ENCODE measurements at places on chromosomes 12 and 14. TPM values are rescaled to one million over a fixed set of nuclear protein-coding genes. Genes with fewer than 3 reads are reported as not detected.

DBX2 gene
- not detected for total RNA-seq

METTL3 gene
- 123 TPM for total RNA-seq

MON2 gene
- 34.0 TPM for total RNA-seq

DNA sequence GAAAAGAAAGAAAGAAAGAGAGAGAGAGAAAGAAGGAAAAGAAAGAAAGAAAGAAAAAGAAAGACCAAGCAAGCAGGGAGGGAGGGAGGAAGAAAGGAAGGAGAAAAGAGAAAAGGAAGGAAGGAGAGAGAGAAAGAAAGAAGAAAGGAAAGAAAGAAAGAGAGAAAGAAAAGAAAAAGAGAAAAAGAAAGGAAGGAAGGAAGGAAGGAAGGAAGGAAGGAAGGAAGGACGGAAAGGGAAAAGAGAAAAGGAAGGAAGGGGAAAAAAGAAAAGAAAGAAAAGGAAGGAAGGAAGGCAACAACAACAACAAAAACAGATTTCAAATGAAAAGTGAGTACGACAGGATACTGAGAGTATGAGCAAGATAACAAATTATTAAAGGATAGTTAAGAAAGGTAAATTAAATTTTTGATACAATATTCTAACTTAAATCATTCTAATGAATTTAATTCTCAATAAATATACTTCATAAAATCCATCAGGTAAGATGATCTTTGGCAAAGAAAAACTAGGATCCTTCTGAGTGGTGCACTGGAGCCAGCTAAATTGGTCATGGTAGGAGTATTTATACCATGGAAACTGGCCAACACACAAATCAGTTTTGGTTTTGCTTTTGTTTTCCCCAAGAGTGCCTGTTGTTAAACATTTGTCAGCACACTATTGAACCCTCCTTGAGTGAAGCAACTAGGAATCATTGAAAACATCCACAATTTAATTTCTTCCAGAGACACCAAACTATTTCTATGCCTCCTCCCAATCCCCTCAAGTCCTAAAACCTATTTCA lies 56.1 kb upstream of the DYRK2 start:
- DNase-seq: no peak
